OCI-M1 (cell line): ENCODE measurements at places on chromosomes 1 and 21.
A peak's percentile ranks its signal among the peaks of the same experiment; 100 is the strongest.

- no peak for DNase-seq
Observed at GRCh38 chr1:55156093-55156492, 59.1 kb downstream of the USP24 start.

DNA sequence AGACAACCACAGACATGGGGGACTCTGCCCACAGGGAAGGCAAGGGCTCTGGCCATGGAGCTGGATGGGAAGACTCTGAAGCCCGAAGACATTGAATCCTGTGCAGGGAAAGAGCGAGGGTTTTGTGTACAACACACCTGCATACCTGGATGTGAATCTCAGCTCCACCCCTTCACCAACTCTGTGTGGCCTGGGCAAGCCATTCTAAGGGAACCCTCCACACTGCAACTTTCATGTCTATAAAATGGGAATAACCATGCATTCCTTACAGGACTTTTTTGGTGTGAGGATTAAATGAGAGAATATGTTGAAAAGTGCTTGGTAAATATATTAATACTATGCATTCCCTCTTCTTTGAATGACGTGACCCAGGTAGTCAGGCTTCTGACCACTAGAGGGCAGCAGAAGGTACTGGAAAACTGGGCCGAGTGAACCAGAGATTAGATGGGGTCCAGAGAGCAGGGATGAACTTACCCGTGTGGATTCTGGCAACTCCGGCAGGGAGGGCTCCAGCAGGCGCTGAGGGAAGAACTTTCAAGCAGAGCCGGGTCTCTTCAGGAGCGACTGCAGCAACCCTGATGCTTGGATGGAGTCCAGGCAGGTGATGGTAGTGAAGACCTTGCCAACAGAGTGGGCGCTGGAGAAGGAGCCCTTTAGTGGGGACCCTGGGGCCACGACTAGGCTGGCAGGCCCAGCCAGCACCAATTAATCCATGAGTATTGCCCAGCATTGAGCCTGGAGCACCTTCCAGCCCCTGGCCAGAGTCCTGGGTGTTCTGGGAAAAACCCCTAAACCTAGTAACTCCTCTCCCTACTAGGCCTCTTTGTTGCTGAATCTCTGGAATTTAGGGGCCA is 834 bp upstream of the ELF3 start:
- DNase-seq, result peak; percentile 90

DNA sequence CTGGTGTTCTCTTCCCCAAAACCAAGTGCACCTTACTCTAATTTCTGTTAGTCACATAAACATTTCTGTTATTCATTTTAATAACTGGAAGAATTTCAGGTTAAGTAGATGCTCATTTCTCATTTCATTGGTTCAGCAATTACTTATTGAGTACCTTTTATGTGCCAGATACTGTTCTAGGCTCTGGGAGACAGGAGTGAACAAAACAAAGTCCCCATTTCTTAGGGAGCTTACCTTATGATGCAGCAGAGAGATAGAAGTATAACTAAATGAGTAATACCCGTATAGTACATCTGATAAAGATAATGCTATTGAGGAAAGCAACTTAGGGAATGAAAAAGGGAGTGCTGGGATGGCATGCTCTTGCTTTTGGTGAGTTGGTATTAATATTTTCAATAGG is 33.7 kb downstream of the LRRC8C start:
- no peak for DNase-seq

DNA sequence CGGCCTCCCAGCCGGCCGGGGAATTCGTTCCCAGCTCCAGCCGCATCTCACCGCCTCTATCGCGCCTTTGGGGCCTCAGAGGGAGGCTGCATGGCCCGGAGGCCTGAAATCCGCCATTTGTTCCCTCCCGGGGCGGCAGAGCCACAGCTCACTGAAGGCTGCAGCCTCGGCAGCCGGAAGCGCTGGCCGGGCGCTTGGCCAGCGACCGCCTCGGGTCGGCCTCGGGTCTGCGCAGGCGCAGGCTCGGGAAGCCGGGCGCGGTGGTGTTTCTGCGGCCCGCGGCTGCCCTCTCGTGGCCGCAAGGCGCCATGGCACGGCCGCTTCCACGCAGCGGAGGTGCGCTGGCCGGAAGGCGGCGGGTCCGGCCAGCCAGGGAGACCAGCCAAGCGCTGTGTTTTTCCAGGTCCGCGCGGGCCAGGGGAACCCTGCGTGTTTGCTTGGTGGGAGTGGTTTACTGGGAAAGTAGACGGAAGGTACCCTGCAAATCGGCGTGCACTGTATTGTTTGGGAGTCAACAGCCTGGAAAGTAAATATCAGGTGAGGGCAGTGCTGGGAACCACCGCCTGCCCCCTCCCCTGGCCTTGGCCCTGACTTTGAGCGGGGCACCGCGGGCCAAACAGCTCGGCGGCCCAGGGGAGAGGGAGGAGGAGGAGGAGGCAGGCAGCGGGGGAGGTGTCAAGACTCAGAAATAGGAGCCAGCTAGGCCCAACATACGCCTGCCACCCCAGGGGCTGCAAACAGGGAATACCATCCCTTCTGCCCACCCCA is 52.7 kb upstream of the CD34 start:
- DNase-seq, result peak; percentile 96

DNA sequence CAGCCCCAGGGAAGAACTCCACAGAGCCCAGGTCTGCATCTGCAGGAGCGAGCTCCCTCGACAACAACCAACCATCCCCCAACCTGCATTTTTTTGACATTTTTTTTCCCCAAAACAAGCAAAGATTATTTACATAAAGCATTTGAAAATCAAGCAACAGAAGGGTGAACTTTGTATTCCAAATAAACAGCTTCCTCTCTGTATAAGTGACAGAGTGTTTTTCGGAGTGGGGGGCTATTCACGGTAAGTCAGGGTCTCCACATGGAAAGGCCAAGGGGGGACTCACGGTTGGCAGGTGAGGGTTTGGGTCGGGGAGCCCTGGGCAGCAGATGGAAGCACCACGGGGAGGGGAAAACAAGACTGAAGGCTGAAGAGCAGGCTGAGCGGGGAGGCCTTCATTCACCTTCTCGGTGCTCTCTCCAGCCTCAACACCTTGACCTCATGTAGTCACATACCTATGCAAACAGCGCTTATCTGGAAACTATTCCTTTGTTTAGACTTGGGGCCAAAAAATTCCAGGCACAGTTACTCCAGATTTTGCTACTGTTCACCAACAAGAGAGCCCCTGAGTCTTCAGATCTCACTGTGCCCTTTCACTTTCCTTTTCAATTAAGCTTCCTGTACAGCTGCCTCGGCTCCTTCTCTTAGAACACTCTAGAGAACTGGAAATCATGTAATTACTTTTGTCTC is 27.6 kb downstream of the C2CD2 start:
- DNase-seq, result peak; percentile 94

DNA sequence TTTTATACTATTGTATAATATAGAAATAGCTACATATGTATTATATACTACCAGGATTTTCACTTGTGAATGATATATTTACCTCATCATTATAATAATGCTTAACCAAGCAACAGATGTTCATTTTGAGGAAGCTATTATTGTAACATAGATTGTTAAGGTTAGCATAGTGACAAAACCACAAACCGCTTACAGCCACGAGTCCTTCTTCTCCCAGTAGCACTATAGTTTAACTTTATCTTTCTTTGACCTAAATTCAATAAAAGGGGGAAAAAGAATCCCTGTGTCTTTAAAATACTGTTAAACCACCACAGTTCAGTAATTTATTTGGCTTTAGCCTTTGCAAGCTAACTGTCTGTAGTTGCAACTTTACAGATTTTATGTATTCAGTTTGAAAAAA is 1039.4 kb upstream of the B3GALT2 start:
- peak; percentile 81 for DNase-seq

DNA sequence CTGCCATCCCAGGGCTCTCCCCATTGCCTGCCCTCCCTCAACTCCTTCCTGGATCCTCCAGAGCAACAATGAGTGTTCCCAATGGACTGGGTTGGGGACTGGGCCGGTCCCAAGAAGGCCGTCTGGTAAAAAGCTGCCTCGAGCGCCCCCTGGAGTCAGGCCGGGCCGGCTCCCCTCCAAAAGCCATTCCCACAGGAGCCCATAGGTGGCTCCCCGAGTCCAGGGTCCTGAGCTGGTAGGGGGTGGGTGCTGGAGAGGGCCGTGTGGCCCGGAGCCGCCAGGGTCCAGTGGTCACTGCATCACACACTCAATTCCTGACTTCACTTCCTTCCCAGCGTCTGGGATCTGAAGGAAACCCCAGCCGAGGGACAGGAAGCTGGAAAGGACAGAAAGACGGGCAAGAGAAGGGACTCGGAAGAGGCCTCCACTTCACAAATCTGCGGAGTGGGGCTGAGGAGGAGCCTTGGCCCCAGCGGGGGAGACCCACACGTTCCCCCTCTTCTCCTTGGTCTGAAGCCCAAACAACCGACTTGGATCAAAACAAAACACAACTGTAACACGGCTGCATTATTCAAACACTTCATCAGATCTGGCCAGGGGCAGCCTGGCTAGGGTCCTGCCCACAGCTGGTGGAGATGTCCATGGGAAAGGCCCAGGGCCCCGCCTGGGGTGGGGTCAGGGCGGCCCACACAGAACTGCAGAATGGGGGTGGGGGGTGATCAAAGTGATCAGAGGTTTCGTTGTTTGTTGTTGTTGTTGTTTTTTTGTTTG is 10.9 kb upstream of the ALDH4A1 start:
- peak; percentile 78 for DNase-seq

DNA sequence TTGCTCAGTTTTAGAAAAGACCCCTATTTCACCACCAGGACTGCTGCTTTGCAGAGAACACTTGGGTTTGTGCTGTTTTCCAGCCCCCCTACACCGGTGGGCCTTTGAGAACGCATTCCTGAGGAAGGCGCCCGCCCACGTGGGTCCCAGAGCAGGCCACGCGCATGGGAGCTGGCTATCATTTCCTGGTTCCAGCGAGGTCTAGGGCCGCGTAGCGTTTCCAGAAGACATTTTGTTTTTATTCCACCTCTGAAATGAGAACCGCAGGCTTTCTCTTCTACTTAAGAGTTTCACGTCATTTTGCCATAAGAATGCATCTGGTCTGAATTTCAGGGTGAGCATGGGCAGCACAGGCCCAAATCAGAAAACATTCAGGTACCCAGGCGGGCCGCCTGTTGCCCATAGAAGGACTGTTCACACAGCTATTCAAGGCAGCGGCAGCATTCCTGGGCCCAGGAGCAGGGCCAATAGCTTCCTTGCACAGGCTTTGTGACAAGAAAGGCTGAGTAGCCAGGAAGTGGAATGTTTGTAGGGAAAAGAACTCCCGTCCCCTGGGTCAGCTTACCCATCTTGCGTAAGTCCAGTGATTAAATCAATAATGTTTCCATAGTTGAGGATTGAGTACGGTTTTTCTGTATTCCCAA is 1.4 kb upstream of the KLHL21 start:
- no peak for DNase-seq

- DNase-seq, result no peak
Observed at GRCh38 chr1:151723726-151724370, 2.5 kb downstream of the RIIAD1 start.

DNA sequence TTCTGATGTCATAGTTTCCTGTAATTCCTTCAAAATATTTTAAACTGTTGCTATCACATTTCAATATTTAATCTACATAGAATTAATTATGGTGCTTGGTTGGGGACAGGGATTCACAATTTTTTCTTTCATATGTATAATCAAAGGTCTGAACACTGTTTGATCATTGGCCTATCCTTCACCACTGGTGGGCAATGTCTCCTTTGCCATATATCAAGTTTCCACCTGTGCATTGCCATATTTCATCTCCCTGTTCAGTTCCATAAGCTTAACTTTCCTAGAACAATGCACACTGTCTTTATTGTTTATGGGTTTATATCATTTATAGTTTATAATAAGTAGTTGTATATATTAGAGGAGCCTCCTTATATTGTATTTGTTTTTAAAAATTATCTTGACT is 374.9 kb upstream of the PTBP2 start:
- DNase-seq, result peak; percentile 6

- DNase-seq, result no peak
Observed at GRCh38 chr1:234734412-234734835, 124.4 kb upstream of the IRF2BP2 start.

DNA sequence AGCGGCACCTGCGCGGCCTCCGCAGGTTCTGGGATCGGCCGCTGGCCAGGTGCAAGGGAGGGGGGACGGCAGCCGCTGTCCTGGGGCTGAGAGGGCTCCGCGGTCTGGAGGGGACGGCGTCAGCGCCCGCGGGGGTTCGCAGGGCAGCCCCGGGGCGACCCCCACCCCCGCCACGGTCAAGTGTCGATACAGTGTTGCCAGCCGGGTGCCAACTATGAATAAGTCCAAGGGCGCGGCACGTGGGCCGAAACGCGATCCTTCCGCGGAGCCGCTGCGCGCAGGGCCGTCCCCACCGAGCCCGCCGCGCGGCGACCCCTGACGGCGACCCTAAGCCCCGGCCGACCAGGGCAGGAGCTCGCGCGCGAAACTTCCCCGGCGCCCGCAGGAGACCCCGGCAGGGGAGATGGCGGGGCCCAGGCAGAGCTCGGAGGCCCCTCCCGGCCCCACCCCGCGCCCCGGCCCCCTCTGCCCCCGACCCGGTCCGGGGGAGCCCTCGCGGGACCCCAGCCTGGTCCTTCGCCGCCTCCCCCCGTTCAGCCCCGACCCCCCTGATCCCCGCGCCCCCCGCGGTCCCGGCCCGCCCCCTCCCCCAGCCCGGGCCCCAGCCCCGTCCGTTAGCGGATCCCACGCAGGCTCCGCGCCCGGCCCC is 586 bp upstream of the AGPAT3 start:
- peak; percentile 20 for DNase-seq

DNA sequence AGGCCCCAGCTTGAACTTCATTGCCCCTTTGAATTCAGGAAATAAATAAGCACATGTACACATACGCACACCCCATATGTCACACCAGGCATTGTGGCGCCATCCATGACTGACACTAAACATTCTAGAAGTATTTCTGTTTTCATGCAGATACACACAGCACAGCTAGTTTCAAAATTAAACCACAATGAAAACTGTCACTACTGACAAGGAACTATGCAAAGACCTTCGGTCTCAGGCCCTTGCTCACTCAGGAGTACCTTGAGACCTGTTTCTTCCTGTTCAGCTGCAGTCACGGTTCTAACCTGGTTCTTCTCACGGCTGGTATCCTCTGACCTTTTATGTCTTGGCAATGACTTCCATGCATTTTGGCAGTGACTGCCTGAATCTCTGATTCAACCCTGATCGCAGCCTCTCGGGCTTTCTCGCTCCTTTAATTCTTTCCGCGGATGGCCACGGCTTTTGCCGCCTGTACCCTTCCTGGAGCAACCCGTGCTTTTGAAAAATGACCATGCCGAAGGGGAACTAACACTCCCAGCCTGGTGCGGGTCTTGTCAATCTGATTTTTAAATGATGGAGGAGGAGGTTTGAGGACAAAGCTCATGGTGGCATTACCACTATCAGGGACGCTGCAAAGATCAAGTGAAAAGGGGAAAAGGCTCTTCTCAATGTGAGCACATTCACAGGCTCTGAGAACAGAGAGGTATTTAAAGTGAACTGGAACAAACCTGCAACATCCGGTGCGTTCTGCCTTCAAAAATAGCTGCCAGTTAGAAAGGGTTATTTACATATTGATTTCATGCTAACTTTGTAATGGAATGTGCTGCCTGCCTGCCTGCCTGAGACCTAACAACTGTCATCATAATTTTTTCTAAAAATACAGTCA is 384.6 kb downstream of the RRAGC start:
- DNase-seq, result no peak

- no peak for DNase-seq
Observed at GRCh38 chr1:209556162-209556690, 27.3 kb upstream of the CAMK1G start.
